ENCODE measurements at places on chromosomes 11 and 22.

- DNase-seq, result no peak
Observed at GRCh38 chr22:49046546-49047361, 780.9 kb downstream of the BRD1 start.

GRCh38 chr11:10298342-10298741 is 4.3 kb upstream of the SBF2 start:
- no peak for DNase-seq

GRCh38 chr11:83706566-83706965 is 420.4 kb upstream of the CCDC90B start:
- DNase-seq, result no peak

DNA sequence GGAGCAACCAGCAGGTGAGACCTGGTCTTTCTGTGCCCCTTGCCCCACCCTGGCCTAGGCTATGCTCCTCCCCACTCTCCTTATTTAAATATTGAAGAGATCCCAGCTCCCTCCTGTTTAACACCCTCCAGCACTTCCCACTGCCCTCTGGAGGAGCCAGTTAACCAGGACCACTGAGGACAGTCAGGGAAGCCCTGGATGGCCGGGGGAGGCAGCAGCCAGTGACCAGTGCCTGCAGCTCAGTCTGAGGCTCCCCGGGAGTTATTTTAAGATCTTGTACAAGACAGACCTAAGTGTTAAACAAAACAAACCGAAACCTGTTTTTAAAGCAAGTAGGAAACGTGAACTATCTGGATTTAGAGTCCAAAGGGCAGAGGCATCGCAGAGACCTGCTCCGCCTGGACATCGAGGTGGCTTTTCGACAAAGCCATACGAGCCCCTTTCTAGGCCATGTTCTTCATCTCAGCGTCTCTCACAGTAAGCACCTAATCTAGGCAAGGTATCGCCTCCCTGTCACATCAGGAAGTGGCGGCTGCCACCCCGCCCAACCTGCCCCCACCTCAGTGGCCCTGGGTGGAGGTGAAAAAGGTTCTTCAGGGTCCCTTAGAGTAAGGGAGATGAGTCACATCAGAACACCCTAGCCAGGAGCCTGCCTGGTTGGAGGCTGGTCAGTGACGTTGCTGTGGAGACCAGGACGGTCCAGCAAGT is 35.2 kb downstream of the TRMU start:
- DNase-seq, result peak; percentile 45

GRCh38 chr11:43558146-43558545 is 122.4 kb upstream of the HSD17B12 start:
- DNase-seq, result no peak

DNA sequence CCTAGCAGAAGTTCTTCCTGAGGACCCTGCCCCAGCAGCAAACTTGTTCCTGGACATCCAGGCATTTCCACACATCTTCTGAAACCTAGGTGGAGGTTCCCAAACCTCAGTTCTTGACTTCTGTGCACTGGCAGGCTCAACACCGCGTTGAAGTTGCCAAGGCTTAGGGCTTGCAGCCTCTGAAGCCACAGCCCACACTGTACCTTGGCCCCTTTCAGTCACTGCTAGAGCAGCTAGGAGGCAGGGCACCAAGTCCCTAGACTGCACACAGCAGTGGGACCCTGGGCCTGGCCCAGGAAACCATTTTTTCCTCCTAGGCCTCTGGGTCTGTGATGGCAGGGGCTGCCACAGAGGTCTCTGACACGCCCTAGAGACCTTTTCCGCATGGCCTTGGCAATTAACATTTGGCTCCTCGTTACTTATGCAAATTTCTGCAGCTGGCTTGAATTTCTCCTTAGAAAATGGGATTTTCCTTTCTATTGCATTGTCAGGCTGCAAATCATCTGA is 159.0 kb downstream of the SBF2 start:
- DNase-seq, result no peak

DNA sequence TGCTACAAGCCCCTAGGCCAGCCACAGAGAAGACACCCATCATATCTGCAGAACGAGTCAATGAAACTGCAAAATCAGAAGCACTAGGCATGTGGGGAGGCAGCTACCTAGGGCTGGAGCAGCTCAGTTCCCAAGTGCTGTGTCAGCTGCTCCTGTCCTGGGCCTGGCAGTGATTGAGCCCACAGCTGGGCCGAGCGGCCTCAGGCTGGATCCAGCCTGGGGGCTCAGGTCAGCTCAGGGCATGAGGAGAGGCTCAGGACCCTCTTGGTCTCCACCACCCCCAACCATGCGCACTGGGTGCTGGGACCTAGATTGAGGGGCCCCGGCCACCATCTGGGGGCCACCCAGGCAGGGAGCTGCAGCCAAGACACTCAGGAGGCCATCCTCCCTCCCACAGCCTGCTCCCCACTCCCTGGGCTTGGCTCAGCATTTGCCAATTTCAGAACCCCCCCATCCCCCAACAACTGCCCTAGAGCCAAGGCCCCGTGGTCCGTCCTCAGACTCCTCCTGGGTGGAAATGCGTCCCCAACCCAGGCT is 2.4 kb upstream of the TNNT3 start:
- no peak for DNase-seq

GRCh38 chr11:96228473-96228891 is 114.5 kb downstream of the MAML2 start:
- no peak for DNase-seq

GRCh38 chr11:134944131-134944530 is 532.1 kb upstream of the B3GAT1 start:
- no peak for DNase-seq

DNA sequence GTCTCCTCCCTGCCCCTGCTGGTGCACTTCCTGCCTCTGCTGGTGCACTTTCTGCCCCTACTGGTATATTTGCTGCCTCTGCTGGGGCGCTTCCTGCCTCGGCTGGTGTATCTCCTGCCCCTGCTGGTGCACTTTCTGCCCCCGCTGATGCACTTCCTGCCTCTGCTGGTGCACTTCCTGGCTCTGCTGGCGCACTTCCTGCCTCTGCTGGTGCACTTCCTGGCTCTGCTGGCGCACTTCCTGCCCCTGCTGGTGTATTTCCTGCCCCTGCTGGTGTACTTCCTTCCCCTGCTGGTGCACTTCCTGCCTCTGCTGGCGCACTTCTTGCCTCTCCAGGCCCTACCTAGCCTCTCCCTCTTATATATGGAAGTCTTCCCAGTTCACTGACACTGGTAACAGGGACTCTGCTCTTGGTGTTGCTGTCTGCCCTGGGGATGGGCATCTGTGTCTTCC is 10.1 kb downstream of the MTFP1 start:
- peak; percentile 75 for DNase-seq

GRCh38 chr11:66325263-66325671 is 8.4 kb upstream of the CD248 start:
- DNase-seq, result no peak

Data from activated effector memory CD4-positive, alpha-beta T cell treated with Interleukin-2 at 50 U/mL for 16 hours (primary cell).